ENCODE measurements at places on chromosomes 6 and 20.

DNA sequence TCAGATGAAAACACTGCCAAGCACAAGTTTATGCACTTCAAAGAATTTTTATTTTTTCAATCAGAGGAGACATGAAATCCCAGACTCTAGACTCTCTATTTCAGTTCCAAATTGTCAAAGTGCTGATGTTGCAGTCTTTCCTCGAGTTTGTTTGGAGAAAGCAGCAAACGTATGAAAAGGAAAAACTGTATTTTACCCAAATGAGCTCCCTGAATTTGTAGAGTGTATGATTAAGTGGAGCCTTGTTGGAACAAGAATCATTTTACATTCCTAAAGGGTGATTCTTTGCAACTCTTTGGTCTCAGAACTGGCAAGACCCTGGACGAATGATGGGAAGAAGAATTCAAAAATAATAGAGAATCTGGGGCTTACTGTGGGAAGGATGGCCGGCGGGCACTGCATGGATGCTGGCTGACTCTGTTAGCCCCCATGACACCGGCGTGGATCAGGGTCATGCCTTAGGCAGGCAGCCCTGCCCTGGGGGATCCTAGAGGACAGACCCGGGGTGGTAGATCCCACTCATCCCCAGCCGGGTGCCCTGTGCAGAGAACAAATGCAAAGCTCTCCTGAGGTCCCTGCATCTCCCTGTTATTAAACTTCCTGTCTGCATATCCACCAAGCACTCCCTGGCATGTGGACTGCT is 207.4 kb downstream of the FNDC1 start:
- no peak for DNase-seq

DNA sequence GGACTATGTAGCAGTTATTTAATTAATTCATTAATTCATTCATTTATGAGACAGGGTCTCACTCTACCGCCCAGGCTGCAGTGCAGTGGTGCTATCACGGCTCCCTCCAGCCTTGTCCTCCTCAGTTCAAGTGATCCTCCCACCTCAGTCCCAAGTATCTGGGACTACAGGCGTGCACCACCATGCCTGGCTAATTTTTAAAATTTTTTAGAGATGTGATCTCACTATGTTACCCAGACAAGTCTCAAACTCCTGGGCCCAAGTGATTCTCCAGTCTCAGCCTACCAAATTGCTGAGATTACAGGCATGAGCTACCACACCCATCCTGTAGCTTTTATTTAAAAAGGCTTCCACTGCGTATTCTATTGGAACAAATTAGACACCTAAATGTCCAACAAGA is 23.4 kb downstream of the SRPK1 start:
- DNase-seq, result no peak

- DNase-seq, result no peak
These were observed 18.9 kb upstream of the SRSF6 start for GRCh38 chr20:43438578-43439316.

DNA sequence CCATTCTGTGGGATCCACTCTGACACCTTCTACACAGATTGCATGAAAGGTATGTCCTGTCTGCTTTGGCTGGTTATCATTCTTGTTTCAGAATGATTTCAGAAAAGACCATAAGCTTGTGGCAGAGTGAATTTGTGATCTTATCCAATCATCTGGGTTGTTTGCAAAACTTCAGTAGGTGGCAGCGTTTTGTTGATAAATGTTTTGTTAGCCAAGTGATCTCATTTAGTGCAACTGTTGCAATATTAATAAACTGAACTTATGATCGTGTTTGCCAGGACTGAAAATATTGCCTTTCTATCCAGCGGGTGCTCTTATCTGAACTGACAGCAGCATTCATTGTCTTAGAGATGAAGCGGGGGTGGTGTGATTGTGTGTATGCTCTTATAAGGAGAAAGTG is 613.2 kb upstream of the NOX3 start:
- no peak for DNase-seq

DNA sequence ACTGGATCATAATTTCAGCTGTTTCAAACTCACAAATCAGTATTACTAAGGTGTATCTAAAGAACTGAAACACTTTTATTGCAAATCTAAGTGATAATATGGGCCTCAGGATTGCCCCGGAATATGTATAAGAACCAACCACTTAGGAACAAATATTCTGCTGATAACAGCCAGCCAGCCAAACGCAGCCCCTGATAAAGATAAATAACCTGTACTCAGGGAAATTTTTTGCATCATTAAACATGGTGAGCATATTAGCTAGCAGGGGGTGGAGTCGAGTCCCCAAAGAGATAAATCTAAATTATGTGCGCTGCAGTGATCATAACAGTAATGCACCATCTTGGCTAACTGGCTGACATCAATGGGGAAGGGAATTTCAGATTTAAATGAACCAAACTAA is 410.2 kb upstream of the MAP3K7 start:
- DNase-seq, result no peak

- no peak for DNase-seq
These were observed 51.9 kb downstream of the AKAP12 start for GRCh38 chr6:151291722-151292059.

DNA sequence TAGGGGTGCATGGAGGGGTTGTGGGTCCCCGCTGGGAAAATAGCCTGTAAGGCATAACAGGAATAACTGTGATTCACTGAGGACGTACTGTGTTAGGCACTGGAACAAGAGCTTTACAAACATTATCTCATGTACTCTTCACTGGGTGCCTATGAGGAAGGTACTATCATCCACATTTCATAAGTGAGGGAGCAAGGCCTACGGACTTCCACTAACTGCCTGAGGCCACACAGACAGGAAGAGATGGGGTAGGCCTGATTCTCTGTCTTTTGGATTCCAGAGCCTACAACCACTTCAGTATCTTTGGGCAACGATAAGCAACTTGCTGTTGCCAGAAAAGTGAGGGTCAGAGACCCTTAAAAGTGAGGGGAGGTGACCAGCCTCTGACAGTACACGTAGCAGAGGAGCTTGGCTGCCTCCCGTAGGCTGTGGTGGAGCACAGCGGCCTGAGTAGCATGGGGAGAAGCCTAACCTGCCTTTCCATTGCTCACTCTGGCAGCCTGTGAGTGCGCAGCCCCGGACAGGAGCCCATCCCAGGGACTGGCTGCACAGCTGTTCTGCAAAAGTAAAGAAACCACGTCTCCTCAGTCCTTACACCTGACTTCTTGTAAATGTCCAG is 30.4 kb downstream of the PSMB1 start:
- DNase-seq, result peak; percentile 21

GRCh38 chr20:25469558-25469957 is 62.1 kb downstream of the GINS1 start:
- DNase-seq, result no peak

GRCh38 chr6:51049983-51050877 is 231.6 kb downstream of the TFAP2B start:
- no peak for DNase-seq

GRCh38 chr6:44926556-44926955 is 401.6 kb upstream of the RUNX2 start:
- DNase-seq, result no peak

DNA sequence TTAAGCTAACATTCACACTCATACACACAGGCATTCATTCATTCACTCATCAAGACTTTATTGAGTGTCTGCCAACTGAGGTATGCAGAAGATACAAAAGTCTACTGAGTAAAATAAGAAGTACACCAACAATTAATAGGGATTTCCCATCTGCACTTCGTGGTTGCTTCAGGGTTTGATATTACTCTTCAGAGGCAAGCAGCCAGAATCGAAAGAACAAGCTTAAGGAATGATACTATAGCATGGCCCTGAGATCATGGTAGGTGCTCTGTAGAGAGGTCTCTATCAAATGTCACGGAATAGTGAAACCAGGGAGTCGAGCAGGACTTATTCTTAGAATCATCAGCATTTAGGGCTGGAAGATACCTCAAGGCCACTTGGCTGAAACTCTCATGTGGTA is 135.4 kb downstream of the NRN1 start:
- no peak for DNase-seq

GRCh38 chr6:79048611-79049010 is 29.4 kb downstream of the PHIP start:
- DNase-seq, result no peak

DNA sequence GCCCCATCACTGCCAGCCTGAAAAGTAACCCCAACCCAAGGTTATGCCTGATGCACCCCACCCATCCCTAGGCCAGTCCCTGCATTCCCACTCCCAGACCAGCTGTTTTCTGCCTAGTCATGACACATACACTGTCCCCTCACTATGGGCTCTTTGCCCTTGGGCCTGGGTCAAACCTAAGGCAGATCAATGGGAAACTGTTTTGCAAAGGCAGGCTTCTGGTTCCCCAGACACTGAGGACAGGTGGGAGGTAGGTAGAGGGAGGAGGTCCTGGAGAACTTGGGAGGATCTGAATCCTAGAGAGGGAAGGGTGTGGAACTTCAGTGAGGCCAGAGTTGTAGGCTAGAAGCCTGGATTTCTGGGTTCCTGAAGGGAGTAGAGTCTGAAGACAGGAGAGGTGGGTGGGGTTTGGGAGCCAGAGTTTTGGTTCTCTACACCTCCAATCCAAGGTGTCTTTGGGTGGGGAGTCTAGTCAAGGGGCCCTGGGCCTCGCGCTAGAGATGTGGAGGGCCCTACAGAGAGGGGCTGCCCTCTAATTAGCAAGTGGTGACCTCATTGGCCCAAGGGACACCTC is 2.0 kb downstream of the CLIC1 start:
- no peak for DNase-seq

DNA sequence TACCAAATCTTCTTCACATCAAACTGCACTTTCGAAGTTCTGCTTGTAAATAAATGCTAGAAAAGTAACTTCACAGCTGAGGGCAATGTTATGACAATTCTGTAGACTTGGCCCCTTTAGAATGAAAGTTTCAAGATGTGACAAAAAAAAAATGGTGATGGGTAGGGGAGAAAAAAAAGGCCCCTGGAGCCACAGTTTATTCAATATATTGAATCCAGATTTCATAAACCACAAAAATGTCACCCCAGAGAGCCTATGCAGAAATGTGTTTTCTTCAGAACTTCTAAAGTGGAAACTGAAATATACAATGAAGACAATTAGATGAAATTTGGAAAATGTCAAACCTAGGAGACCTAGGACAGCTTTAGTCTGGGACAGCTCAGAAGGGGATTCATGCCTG is 143.1 kb downstream of the EDN3 start:
- DNase-seq, result no peak

DNA sequence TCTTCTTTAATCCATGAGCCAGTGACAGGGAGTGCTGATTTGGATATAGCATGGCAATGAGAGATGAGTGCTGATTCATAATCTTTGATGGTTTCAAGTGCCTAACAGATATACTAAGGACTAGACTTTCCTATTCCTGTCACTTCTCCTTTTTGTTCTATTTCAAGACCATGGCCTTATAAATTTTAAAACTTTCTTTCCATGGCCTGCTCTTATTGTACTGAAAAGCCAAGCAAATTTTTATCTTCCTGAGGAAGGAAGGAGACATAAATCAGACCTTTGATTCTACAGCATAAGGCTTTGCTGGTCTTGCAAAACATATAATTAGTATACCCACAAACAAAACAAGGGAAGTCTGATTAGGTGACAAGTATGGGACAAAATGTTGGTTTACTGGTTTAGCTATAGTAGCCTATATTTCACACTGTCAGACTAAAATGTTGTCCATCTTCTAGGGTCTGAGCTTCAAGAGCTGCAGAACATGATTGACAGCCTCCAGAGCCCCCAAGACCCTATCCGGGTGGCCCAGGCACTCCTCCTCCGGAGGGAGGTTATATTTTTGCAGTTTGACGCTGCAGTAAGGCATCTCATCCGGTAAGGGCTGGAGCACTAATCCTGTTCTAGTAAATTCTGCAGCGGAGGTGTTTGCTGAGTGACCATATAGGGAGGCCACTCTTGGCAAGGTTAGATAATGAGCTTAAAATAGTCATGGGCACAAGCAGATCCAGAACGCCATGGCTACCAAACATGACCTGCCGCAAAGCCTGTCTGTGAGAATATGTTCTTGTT is 82.3 kb downstream of the CD164 start:
- no peak for DNase-seq

GRCh38 chr20:53428588-53428987 is 165.1 kb downstream of the ZNF217 start:
- no peak for DNase-seq

GRCh38 chr6:29517728-29518440 is 30.1 kb upstream of the MAS1L start:
- no peak for DNase-seq

- DNase-seq, result no peak
These were observed 23.9 kb upstream of the DACT2 start for GRCh38 chr6:168343239-168344150.

DNA sequence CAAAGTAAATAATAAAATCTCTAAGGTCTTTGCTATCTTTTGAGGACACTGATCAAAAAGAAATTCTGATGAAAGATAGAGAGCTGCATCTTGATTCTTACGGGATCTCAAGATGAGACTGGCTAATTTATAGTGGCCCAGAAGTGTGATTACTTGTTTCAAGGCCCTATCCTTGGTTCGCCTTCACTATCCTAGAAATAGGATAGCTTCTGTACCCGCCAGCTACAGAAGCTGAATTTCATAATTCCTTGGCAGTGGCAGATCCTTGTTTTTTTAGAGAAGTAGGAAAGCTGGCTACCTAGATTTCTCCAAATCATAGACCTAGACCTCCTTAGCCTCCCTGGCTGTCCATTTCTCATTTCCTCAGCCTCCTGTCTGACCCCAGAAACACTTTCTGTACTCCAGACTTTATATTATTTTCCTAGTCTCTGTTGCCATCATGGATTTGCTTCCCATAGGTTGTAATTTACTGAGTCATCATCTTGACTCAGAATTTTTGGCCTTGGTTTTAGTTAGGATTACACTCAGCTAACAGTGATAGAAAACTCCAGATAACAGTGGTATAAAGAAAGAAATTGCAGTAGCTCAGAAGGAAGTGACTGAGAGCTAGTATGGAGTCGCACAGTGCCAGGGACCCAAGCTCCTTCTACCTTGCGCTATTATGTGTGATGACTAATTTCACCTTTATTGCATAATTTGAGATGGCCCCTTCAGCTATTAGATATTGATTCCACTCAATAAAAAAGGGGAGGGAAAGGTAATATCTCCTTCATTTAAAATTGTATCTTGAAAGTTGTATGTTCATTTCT is 27.7 kb downstream of the PHF3 start:
- no peak for DNase-seq

GRCh38 chr6:152012227-152012626 is 204.7 kb downstream of the ESR1 start:
- DNase-seq, result no peak

- DNase-seq, result no peak
These were observed 5.7 kb downstream of the VTA1 start for GRCh38 chr6:142152746-142153145.
